Stimulated activated CD4-positive, alpha-beta T cell treated with anti-CD3 and anti-CD28 coated beads, Interleukin-12 subunit alpha, Interleukin-12 subunit beta, amount 100 ng/mL, for 4 hours (primary cell): ENCODE measurements at places on chromosomes 7 and 10.

- no peak for DNase-seq
These were observed 10.3 kb upstream of the OCM start for GRCh38 chr7:5870311-5870710.

- DNase-seq, result no peak
These were observed 5.2 kb downstream of the RET start for GRCh38 chr10:43082087-43082486.

GRCh38 chr10:80444124-80444523 is 10.0 kb upstream of the TSPAN14 start:
- DNase-seq, result no peak

GRCh38 chr7:157400171-157400860 is 63.5 kb downstream of the DNAJB6 start:
- no peak for DNase-seq

DNA sequence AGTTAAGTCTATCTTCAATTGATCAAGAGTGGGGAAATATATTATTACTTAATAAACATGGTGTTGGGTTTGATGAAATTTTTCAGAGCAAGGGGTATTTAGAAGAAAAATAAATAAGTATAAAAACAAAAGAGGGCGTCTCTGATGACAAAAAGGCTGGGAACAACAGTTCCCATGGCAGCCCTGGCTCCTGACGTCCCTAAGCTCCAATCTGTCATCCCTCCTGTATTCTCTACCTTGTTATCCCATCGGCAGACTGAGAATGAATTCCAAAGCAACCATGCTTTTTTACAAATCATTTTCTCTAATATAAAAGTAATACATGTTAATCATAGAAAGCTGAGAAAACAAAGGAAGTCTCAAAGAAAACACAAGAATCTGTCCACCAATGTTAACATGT is 55.5 kb downstream of the SORBS1 start:
- DNase-seq, result no peak

- DNase-seq, result no peak
These were observed 33.7 kb downstream of the MASTL start for GRCh38 chr10:27188897-27189296.

DNA sequence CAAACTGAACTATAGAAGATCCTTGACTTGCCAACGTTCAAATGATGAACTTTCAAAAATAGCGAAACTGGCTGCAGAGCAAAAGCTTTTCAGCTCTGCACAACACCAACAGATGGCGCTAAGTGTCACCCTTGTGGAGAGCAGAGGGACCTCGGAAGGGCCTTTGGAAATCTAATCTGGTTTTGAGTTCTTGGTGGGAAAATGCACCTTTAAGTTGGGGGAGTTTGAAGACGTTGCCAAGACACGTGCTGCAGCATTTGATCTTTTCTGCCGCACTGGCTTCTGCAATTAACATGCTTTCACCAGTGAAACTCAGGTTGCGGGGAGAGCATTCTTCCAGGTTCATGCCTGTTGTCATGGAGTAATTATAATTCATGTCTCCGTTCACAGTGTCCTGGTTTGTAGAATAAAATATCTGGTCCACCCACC is 26.3 kb upstream of the WDR11 start:
- no peak for DNase-seq

- DNase-seq, result no peak
These were observed 9.3 kb upstream of the PRSS1 start for GRCh38 chr7:142739923-142740492.

DNA sequence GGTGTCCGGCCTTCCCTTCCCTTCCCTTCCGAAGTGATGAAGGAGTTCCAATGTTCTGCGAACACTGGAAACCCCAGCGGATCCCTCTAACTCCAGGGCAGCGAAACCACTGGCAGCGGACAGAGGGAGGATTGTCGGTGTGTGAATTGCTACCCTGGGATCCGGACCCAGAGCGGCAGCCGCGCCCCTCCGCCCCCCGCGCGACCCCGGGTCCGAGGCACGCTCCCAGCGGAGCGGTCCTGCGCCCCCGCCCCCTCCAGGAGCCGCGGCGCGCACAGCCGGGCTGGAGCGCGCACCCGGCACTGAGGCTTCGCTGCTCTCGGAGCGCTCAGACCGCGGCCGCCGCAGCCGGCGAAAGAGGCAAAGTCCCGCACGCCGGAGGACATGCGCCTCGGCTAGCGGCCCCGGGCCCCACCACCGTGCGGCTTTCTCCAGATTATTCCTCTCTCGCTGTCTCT is at the start of gene PTPRZ1:
PTPRZ1 (plus strand) TSS at position 331 of the 458 bp plus-strand sequence. CDS start 339 bp downstream, outside the sequence.
- DNase-seq, result no peak
